ENCODE measurements at places on chromosomes 3 and 15.

DNA sequence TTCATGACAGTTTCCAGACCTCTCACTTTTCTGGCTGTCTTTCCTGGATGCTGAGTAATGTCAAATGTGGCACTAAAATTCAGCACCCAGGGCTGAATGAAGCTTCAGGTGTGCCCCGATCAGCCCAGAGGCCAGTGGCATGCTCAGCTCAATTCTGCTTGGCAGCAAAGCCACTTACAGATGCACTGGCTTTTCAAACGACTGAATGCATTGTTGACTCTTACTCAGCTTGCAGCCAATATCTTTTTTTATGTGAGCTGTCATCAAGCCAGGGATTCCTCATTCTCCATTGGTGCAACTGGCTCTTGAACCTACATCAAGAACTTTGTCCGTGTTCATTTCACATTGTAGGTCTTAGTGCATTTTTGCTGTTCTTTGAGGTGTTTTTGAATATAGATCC lies 60.7 kb downstream of the ZDHHC19 start:
- no peak for DNase-seq

DNA sequence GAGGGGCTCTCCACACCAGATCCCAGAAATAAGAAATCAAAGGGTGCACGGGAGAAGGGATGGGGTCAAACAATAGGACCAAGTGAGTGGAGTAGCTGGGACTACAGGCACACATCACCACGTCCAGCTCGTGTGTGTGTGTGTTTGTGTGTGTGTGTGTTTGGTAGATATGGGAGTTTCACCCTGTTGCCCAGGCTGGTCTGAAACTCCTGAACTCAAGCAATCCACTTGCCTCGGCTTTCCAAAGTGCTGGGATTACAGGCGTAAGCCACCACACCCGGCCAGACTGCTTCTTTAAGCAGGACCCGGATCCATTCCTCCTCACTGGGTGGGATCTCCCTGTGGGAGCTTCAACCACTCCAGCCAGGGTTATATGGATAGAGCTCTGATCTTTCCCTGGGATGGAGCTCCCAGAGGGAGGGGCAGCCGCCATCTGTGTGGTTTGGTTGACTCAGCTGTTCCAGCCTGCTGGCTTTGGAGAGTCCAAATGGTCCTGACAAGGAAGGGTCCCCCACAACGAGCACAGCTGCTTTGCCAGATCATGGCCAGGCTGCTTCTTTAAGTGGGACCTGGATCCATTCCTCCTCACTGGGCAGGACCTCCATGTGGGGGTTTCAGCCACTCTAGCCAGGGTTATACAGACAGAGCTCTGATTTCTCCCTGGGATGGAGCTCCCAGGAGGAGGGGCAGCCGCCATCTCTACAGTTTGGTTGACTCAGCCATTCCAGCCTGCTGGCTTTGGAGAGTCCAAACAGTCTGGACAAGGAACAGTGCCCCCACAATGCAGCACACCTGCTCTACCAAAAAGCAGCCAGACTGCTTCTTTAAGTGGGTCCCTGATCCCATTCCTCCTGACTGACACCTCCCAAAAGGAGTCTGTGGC lies 9.1 kb upstream of the AVEN start:
- no peak for DNase-seq

DNA sequence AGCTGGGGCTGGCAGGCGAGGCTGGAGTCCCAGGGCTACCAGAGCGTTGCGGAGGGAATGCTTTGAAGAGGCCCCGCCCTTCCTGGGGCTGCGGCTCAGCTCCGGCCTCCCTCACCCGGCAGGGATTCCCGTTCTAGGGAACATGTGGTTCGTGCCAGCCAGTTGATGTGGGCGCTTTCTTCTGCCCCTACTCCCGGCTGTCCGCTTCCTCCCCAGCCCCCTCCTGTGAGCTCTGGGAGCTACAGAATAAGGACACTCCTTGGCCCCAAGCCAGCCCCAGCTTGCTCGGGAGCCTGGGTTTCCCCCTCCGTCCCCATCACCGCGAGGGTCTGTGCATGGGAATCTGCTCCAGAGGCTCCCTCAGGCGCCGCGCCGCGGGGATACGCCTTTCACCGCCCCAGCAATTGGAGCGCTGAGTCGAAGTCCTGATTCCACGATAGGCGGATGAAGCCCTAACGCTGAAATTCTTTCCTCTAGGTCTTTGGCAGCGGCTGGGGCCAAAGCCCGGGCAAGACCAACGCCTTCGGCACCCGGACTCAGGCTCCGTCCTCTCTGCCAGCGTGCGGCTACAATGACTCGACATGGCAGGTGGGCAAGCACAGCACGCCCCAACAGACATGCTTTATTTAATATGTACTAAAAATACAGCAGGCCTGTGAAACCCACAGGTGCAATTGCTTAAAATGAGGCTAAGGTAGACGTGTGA lies 69.5 kb downstream of the KLF15 start:
- DNase-seq = no peak

DNA sequence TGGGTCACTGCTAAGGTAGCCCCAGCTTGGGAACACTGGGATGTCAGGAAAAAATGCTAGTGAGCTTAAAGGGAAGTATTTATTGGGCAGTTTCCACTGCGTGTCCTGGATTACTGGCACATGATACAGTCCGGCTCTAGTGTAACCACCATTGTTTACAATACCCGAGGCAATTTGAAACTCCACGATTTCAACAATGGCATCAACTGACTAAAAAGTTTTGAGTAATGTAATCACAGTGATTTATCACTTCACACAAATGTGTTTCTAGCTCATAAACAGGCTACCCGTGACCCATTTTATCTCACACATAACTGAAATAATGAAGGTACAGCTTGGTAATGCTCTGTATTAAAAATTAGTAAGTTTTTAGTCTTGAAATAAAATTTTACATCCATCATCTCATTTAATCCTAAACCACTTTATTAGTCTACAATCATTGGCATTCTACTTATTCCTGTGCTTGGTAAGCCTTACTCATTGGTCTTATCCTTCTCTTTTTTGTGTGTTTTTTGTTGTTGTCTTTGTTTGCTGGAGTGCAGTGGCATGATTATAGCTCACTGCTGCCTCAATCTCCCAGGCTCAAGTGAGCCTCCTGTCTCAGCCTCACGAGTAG lies 7.6 kb downstream of the ZMAT3 start:
- no peak for DNase-seq

GRCh38 chr3:138092023-138092422 lies 23.4 kb downstream of the DZIP1L start:
- DNase-seq = no peak

DNA sequence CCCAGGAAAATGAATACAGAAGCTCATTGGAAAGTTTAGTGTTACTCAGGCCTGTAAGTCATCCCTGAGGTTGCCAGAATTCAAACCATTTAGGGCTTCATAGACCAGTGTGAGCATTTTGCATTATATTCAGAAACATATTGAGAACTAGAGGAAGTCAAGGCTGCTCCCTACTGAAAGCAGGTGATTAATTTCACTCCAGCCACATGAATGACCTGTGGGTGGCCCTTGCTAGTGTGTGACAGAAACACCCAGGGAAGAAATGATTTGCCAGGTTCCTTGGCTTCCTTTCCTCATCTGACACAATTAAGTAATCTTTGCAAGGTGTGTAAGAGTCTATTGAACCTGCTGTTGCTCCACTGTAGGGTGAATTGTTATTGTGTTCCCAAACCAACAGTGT lies 61.8 kb downstream of the GAP43 start:
- DNase-seq = no peak

DNA sequence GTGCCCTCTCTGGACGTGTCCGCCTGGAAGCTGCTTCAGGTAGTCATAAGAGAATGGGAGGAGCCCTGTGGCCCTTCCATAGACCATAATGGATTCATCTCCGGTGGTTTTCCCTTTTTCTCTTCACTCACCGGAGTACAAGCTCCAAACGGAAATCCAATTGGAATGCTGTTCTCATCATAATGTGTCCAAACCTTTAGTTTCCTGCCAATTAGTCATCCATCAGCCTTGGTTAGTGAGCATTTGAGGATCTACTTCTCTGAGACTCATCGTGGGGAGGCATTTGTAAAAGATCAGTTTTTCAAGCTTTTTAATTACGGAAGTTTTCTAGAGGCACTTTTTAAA lies 34.9 kb downstream of the ABHD2 start:
- DNase-seq = no peak

DNA sequence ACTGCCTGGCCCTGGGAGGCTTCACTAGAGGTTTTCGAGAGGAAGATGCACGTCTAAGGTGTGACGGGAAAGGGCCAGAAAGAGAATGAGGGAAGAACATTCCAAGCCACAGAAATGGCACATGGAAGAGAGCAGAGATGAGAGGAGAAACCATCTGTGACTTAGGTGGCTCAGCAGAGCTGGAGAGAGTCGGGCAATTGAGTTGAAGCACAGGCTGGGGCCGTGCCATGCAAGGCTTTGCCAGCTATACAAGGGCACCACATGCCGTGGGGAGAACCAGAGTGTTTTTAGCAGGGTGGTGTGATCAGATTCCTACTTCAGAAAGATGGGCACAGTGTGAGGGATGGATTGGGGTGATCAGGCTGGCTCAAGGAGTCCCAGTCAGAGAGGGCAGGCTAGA lies 126.1 kb downstream of the VGLL4 start:
- no peak for DNase-seq

Measured in T-helper 2 cell (primary cell).